ENCODE measurements at places on chromosomes 1 and 21. TPM values are rescaled to one million over a fixed set of nuclear protein-coding genes. Genes with fewer than 3 reads are reported as not detected.

GRCh38 chr1:93758842-93759515, 77.3 kb upstream of the BCAR3 start:
- no peak for ATAC-seq

- ATAC-seq: peak; percentile 58
Observed at GRCh38 chr1:214957330-214958137, 125.0 kb upstream of the KCNK2 start.

- ATAC-seq: no peak
Observed at GRCh38 chr1:233625510-233625981, 11.6 kb downstream of the KCNK1 start.

DNA sequence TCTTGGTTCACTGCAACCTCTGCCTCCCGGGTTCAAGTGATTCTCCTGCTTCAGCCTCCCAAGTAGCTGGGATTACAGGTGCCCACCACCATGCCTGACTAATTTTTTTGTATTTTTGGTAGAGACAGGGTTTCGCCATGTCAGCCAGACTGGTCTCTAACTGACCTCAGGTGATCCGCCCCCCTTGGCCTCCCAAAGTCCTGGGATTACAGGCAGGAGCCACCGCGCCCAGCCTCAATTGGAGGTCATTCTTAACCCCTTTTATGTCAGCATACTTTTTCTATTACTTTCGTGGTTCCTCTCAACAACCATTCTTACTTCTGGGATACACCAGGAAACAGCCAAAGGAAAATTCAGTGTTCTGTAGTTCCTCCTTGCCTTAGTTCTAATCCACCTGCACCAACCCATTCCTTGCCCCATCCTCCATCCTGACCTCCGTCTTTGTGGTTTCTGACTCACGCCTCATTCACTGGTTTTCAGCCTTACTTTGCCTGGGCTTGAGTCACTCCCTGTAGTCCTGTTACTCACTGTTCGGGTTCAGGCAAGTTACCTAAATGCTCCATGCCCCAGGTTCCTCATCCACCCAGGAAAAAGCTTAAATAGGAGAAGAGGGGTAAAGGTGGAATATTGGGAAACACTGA, 12.9 kb upstream of the BCL10 start:
- no peak for ATAC-seq

- ATAC-seq: no peak
Observed at GRCh38 chr1:174682419-174683008, 234.8 kb downstream of the GPR52 start.

DNA sequence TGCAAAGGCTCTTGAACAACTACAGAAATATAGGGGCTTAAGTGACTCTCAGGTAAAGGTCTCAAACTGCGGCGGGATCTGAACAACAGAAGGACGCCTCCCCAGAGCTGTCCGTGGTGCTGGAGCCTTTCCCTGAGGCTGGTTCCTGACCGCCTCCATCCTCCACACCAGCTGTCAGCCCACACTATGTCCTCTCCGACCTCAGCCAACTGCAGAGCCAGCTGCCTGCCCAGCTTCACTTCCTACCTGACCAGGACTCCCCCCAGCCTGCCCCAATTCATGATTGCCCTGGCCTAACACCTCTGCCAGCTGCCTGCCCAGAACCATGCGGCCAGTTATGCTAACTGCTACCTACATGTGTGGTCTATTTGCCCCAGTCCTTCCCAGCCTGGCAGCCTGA, 63.6 kb upstream of the ZC3H12A start:
- ATAC-seq: peak; percentile 56

Gene RAB42
- total RNA-seq: 0.96 TPM

Gene CADM3
- 105 TPM for total RNA-seq

Gene MTARC1
- 21.3 TPM for total RNA-seq

Gene FCRL6
- total RNA-seq: not detected

Gene CD160
- 0.96 TPM for total RNA-seq

Gene OR10J1
- total RNA-seq: not detected

Gene RPE65
- total RNA-seq: not detected
